ENCODE measurements at places on chromosomes 7 and 10.

GRCh38 chr7:130940907-130941306 is 206.9 kb upstream of the KLF14 start:
- DNase-seq: no peak

GRCh38 chr7:50697748-50698147 is 84.9 kb downstream of the GRB10 start:
- no peak for DNase-seq

GRCh38 chr7:95828824-95829790 is 56.8 kb downstream of the DYNC1I1 start:
- no peak for DNase-seq

GRCh38 chr7:38016567-38016966 is 96.1 kb downstream of the EPDR1 start:
- no peak for DNase-seq

- no peak for DNase-seq
These were observed 64.5 kb upstream of the C10orf90 start for GRCh38 chr10:126734967-126735366.

DNA sequence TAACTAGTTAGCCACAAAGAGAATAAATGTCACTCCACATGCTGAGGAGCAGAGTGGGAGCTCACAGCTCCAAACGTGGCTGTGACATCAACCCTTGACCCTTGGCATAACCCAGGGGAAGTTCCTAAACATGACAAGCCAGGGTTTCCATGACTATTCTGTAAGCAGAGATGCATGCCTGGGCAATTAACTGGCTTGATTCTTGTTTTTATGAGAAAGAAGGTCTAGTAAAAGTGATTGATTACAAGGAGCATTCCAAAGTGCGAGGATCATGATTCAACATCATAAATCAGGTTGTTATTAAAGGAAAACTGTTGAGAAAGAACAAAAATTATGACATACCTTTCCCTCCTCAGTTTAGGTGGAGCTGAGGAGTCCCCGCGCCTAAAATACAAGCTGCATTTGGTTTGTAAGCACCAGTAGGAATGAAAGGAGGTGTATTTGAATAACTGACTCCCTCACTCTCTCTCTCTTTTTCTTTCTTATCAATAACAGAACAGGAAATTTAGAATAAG is 108.4 kb downstream of the SFMBT2 start:
- no peak for DNase-seq

DNA sequence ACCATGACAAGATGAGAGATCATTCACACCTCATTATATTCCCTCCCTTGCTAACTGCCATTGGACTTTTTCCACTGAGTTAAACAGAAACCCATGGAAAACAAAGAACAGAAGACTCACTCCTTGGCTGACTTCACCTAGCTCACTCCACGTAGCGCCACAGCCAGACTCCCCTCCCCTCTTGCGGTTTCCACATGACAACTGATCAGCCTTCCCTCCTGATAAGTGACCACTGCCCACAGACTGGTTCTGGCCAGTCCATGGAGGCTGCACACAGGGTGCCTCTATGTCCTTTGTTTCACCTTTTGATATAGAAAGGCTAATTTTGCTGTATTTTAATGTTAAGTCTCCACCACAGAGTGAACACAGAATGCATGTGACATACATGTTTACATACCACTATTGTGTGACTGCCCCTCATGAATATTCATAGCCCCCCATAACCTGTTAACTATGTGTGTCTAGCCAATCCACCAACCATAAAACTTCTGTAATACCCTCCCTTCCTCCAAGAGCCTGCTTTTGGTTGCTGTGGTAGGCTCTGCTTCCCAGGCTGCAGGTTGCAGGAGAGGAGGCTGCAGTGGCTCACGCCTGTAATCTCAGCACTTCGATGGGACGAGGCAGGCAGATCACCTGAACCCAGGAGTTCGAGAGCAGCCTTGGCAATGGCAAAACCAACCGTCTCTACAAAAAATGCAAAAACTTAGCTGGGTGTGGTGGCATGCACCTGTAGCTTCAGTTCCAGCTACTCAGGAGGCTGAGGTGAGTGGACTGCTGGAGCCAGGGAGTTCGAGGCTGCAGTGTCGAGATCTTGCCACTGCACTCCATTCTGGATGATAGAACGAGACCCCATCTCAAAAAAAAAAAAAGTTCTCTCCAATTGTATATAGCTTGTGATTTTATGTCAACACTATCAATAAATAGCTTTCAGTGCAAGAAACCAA is 10.0 kb upstream of the IFIT5 start:
- no peak for DNase-seq

- no peak for DNase-seq
These were observed 442 bp downstream of the STYXL1 start for GRCh38 chr7:76047305-76047810.

DNA sequence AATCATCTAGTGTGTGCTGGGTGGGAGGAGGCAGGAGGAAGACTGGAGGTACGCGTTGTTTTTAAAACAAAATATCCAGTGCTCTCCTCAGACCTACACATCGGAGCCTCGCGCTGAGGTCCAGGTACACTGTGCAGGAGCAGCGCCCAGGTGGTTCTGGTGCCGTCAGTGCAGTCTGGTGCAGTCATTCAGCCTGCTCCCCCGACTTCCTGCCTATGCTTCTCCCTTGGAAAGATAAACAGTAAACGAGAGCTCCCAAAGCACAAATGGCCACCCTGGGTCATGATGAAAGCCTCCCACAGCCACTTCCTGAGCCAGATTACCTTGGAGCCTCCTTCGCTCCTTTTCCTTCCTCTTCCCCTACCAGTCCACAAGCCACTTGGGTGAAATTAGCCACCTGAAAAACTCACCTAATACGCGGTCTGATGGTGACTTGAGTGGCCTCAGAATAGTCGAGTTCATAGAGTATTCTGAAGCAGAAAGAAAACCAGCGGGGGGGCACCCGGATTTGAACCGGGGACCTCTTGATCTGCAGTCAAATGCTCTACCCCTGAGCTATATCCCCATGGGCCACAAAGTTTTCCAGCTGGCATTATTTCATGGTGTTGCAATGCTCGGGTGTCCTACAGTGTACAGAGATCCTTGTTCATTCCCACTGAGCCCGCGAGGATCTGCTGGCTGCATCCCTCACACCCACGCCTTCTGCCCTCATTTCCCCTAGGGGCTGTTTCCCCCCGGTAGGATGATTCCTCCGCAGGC is 82.5 kb downstream of the ZNF467 start:
- no peak for DNase-seq

DNA sequence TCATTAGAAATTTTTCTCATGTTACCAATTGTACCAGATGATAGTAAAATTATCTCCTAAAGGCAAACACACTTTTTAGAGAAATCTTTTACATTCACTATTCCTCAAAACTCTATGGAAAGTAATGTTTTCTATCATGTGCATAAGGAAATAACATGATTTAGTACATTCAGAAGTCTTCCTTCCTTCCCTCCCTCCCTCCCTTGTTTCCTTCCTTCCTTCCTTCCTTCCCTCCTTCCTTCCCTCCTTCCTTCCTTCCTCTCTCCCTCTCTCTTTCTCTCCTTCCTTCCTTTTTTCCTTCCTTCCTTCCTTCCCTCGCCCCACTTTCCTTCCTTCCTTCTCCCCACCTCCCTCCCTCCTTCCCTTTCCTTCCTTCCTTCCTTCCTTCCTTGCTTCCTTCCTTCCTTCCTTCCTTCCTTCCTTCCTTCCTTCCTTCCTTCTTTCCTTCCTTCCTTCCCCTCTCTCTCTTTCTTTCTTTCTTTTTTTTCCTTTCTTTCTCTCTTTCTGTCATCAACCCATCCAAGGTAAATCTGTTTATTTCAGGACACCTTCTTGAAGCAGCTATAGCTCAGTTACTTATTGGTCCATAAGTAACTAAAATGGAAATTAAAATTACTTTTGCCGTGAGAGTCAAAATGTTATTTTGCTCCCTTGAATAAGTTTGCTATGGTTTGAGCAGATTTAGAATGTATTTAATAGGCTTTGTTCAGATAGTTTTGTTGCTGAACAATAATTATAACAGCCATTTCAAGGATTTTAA is 197.9 kb downstream of the PLXDC2 start:
- no peak for DNase-seq
